NCI-H1930 (cell line): ENCODE measurements at places on chromosomes 4 and X.

DNA sequence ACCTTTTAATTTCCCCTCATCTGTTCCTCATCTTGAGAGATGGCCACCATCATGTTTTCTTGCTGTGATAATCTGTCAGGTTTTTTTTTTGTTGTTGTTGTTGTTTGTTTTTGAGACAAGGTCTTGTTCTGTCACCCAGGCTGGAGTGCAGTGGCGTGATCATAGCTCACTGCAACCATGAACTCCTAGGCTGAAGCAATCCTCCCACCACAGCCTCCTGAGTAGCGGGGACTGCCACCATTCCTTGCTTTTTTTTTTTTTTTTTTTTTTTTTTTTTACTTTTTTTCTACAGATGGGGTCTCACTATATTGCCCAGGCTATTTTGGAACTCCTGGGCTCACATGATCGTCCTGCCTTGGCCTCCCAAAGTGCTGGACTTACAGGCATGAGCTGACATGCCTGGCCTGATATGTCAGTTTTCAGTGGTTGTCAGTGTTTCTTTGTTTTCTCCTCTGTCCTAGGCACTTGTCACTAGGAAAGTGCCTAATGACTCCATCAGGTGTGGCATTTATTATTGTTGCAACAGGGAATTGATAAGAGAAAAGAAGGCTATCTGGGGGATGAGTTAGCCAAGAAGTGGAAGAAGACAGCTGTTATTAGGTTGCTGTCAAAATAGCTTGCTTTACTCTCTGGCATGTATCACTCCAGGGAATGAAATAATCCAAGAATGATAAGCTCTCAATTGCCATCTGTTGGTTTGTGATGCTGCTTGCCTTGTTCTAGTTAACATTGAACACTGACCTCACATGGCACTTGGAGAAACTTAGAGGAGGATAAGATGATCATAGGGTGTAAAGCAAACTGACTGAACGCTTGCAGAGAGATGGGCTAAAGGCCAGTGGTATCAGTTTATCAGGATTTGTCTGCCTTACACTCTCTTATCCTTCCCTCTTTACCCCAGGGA is 41.7 kb downstream of the TMEM164 start:
- no peak for DNase-seq

DNA sequence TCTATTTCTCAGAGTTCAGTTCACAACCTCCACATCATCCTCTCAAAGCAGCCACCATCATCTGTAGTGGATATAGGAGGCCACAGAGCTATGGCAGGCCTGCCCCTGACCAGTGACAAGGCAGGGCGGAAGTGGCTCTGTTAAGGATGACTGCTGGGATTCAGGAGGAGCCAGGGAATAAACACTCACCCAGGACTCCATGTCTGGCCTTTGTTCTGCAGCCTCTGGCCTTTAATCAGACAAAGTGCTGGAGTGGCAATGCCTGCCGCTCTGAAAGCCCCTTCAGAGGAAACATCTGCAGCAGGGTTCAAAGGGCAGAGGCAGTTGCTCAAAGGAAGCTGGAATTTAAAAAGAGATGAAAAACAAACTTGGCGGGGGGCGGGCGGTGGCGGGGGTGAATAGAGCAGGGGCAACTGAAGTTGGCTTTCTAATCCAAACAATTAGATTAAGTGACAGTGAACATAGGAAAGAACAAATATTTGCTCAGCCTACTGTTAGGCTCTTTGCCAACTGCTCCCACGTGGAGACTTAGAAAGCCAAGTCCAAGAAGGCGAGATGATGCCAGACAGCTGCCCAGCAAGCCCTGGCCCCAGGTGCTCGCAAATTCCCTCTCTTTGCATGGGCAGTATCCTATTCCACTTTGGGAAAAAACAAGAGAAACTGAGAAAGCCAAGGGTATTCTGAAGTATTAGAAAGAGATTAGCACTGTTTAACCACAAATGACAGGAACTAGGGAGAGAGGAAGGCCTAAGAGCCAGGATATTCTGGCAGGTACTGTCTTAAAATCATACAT is 5.5 kb downstream of the MPP1 start:
- peak; percentile 74 for DNase-seq

GRCh38 chr4:95093460-95093859 is 335.7 kb downstream of the BMPR1B start:
- DNase-seq = peak; percentile 85

DNA sequence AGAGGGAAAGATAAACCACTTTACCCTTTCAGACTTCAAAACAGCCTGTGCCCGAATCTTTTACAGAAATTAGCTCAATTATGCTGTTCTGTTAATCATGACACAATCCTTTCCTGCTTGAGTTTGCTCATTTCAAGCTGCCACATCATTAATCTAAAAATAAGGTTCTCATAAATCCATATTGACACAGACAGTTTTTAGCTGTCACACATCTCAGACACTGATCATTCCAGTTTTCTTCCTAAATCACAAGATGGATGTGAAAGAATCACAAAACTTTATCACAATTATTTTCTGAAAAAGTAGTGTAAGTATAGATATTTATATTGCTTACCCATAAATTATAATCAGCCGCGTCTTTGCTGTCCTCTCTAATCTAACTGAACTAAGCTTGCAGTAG is 27.9 kb upstream of the AMELX start:
- no peak for DNase-seq

DNA sequence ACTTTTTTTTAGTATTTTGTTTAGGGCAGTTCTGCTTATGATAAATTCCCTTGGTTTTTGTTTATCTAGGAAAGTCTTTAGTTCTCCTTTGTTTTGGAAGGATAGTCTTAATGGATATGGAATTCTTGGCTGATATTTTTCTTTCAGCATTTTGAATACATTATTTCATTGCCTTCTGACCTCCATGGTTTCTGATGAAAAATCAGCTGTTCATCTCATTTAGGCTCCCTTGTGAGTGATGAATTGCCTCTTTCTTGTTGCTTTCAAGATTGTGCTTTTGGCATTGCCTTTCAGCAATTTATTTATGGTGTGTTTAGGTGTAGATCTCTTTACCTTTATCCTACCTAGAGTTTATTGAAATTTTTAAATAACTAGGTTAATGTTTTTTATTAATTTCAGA is 41.5 kb upstream of the LCORL start:
- no peak for DNase-seq

DNA sequence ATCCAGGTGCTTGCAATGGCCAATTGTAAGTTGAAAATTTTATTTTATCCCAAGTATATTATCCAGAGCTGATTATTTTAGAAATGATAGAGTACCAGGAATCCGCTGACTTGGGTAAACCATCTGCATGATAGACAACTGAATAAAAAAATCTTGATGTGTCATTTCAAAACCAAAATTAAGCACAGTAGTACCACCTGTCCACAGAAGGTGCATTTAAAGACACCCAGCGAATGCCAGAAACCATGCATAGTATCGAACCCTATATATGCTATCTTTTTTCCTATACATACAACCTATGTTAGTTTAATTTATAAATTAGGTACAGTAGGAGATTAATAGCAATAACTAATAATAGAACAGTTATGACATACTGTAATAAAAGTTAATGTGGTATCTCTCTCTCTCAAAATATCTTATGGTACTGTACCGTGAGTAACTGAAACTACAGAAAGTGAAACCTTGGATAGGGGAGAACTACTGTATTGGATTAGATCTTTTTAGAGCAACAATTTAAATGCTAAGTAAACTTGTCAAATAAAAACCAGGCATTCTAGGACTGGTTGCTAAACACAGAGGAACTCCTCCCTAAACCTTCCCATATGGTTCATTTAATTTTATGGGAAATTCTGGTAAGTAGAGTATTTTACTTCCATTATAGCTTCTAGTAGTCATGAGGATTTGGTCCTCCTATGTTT is 6.2 kb downstream of the NEIL3 start:
- DNase-seq = no peak

DNA sequence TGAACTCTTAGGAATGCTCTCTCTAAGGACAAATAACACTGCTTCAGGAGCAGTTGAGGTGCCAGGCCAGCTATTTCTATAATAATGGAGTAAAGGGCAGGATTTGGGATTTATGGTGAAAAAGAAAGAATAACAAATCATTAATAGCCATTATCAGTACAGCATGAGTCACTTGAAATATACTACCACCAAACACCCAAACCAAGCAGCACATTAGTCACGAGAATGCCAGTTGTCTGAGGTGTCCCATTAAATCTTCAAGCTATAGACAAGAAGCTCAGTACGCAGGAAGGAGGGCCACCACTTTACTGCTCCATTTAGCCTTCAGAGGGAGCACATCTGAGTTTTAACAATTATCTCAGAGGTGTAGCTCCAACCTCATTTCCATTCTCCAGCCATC is 106.8 kb upstream of the MAGEA10 start:
- no peak for DNase-seq

DNA sequence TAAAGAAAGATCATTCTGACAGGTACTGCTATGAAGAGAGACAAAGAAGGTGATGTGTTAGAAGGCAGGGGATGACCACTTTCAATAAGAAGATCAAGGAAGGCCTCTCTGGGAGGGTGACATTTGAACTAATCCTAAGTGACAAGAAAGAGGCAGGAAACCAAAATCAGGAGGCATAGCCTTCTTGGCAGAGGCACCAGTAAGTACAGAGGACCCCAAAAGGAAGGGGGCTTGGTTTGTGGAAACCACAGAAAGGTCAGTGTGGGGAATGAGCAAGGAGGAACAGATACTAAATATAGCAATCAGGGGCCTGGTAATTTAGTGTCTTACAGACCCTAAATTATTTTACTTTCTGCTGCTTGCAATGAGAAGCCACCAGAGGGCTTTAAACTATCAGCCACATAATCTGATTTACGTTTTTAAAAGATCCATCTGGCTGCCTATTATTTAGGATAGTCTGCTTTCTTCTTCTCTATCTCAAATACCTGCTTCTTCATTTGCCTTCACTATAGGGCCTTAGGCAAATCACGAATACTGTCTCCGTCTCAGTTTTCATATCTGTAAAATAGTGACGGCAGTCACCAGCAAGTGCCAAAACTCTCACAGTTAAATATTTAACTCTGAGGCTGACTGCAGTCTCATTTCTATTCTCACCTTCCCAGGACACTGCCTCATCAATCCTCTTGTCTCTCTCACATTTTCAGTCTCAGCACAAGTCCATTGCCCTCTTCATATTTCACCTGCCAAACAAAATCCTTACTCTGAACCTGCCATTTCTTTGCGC is 16.7 kb downstream of the NR3C2 start:
- no peak for DNase-seq

DNA sequence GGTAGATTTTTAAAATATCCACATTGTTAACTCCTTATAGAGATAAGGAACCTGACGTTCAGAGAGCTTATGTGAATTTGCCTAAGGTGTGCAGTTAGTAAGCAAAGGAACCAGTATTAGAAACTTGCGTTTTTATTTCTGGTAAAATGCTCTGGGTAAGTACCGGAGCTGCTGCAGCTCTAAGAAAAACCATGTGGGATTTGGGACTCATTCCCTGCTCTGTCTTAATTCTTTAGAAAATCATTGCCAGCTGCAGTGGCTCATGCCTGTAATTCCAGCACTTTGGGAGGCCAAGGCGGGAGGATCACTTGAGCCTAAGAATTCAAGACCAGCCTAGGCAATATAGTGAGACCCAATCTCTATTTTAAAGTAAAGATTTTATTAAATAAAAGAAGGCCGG is 5.8 kb downstream of the CCKAR start:
- no peak for DNase-seq

GRCh38 chr4:110104661-110105060 is 93.8 kb downstream of the ELOVL6 start:
- DNase-seq = no peak

DNA sequence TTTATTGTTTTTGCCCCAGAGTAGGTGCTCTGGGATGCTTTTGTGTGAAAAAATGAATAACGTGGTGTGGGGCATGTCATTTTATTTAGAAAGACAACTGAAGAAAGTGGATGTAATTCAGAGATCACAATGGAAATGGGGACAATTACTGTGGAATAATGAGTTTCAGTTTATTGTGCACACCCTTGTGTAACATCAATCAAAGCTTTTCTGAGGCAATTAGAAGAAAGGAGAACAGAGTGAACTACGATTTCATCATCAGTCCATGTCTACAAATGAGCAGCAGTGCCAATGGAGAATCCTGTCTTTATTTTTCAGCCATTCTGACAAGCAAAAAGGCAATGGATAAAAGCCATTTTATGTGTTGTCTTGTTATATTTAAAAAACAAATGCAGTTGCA is 339.2 kb downstream of the TMA16 start:
- peak; percentile 43 for DNase-seq

DNA sequence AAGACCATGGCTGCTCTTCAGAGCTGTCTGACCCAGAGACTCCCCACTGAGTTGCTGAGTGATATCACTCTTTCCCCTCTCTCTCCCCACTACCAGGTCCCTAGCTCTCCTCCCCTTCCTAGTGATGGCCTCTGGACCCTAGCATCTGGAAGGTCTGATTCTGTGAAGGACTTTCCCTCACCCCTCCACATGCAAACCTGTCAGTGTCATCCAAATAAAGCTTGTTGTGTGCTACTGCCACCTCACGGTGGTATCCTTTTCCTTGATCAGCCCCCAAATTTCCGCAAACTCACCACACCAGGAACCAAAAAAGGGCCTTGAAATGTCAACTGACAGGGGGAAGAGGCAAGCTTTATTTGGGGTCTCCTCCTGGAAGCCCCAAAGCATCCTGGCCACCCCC is 500.2 kb downstream of the IDS start:
- no peak for DNase-seq

DNA sequence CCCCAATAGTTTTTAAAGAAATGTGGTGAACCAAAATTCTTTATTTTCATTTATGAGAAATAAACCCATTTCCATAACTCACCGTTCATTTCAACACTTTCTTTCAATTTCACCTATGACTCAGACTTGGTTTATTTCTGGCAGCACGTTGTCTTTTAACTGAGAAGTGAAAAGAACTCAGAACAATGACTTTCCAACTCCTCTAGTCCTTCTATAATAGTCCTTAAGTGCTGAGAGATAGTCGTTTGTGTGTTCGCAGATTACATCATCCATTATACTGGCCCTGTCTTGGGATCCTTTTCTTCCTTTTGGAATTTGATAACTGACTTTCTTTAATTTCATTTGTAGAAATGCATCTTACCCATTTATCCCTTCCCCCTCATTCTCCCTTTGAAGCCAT is 113.6 kb downstream of the GLUD2 start:
- no peak for DNase-seq

DNA sequence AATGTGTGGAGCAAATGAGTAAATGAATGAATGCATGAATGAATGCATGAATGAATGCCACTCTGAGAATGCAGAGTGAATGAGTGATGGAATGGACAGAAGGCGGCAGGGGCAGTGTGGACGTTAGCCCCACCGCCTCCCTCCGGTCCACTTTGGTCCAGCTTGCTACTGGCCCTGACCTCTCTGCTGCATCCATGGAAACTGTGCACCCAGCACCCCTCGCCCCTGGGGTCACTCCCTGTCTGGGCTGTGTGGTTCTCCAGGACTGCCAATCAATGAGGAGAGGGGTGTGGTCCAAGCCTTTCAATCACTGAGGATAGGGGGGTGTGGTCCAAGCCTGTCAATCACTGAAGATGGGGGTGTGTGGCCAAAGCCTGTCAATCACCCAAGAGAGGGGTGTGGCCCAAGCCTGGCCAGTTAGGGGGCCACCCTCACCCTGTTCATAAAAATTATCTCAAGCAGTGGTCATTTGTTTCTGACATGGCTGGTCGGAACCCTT is 39.2 kb upstream of the ASMTL start:
- no peak for DNase-seq
